Central memory CD4-positive, alpha-beta T cell (primary cell): ENCODE measurements at places on chromosomes 11 and 22.
A peak's percentile ranks its signal among the peaks of the same experiment; 100 is the strongest.

- DNase-seq = no peak
Measured at GRCh38 chr11:95084509-95084908, 5.1 kb upstream of the ENDOD1 start.

DNA sequence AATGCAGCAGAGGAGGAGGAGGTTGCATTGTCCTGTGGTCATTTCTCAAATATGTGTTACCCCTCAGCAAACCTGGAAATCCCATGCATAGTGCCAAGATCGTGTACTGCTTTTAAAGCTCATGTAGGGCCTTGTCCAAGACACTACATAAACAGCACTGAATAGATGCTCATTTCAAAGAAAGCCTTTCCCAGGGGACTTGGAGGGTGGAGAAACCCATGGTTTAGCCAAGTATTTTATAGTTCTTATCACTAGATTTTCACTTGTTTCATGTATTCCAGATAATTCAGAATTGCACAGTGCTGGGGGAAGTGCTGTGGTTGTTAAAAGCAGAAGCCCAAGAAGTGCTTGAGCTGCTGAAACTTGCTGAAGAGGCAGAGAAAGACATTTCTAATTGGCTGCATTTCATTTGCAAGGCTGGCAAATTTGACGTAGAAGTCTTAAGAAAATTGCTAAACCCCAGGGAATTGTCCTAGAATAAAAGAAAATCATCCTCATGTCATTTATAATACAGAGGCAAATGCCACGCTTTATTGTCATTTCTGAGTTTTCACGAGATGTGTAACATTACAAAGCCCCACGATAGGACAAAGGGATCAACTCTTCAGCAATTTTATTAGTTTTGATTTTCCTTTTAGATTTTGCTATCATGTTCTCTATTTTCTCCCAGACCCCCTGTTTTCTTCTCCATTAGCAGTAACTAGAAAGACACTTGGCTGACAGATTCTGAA lies 20.1 kb downstream of the CSRP3 start:
- DNase-seq = no peak

DNA sequence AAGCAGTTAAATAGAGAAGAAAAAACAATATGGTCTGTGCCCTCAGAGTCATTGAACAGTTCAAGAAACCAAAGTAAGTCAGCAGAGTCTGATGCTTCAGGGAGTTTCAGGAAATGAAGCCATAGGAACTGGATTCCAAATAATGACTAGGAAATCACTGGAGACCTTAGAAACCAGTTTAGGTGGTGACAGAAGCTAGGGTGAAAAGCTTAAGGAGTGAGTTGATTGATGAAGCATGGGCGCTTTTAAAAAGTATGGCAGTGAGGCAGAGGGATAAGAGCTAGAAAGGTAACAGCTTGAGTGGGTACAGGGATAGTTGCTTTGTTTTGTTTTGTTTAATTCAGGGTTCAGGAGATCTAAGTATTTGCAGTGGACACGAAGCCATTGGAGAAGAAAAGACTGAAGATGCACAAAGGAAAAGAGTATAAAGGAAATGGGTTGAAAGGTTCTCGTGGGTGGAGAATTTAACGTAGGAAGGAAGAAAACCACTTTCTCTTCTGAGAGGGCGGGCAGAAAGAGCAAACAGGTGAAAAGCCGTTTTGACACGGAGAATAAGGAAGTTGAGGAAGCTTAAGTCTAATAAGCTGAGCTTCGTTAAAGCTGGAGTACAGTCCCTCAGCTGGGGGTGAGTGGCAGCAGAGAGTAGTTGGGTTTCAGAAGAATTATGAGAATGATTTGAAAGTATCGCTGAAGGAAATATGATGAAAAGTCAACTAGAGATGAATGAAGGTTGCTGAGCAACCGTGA lies 14.8 kb downstream of the SGSM3 start:
- peak; percentile 59 for DNase-seq

GRCh38 chr11:73716153-73717056 lies 44.5 kb downstream of the RAB6A start:
- DNase-seq = no peak
